HT-29 (cell line): ENCODE measurements at places on chromosomes 12 and 14.

DNA sequence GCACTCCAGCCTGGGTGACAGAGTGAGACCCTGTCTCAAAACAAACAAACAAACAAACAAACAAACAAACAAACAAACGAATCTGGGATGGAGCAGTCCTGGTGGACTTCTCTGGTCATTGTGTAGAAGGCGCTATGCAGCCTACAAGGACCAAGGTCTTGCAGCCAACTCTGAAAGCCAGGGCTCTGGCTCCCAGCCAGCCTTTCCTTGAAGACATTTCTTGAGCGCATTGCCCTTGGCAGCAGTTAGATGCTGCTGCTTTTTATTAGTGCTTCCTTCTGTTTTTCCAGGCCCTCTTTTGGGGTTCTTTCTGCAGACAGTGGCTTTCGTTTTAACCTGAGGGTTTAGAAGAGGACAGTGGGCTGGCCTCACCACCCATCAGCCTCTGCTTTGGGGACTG, 20.2 kb downstream of the CCDC177 start:
- no peak for DNase-seq

DNA sequence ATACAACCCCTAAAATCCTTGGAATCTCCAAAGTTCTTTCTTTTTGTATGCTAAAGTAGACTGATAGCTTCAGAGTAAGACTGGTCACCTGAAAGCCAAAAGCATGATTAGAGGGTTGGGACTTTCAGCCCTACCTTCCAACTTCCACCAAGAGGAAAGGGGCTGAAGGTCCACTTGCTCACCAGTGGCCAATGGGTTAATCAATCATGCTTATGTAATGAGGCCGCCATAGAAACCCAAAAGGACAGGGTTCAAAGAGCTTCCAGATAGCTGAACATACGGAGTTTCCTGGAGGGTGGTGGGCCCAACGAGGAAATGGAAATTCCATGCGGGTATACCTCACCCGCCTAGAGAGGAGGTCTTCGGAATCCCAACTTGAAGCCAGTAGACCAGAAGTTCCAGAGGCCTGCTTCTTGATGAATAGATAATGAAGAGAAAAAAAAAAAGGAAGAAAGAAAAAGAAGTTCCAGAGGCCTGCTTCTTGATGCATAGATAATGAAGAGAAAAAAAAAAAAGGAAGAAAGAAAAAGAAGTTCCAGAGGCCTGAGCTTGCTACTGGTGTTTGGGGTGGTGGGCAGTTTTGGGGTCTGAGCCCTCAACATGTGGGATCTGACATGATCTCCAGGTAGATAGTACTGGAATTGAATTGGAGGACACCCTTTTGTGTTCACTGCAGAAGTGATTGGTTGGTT, 11.2 kb upstream of the BTG1 start:
- DNase-seq = no peak

DNA sequence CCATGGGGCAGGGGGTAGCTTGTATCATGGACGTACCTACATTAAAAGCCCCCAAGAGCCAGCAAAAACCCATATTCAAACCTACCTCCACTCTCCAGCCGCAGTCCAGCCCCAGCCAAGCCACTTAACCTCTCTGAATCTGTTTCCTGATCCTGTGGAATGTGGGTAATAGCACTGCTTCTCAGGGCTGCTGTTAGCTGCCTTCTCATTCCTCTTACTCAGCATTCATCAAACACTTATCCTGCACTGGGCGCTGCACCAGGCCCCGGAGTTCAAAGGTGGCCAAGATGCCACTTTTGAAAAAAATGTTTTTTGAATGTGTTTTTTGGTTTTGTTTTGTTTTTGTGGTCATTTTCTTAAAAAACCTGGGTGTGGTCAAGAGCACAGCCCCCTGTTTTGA, 237.4 kb downstream of the CHST11 start:
- DNase-seq = no peak

DNA sequence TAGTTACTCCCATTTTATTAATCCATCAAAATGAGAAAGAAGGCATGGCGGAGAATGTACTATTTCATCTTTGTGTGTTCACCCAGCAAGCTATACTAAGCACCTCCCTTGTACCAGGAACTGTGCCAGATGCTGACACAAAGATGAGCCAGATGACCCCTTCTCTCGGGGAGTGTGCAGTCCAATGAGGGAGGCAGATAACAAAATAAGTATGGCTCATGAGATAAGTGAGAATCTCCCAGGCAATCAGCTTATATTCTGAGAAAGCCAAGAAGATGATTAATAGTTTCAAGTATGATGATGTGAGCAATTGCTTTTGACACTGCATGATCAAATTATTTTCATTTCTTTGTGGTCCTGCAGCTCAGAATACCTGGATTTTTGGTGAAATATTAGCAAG, 1.3 kb upstream of the TMEM233 start:
- no peak for DNase-seq

GRCh38 chr14:74712499-74713394, at the start of the genes AREL1 and FCF1:
AREL1 (minus strand) TSS chr14:74713080; CDS start chr14:74685615, 27,465 bp downstream.
FCF1 (plus strand) TSS chr14:74713144; CDS start chr14:74713198, 54 bp downstream.
- DNase-seq = peak; percentile 84

- no peak for DNase-seq
Measured at GRCh38 chr14:84622357-84622756, 907.6 kb upstream of the FLRT2 start.

GRCh38 chr12:77005611-77006098, 59.7 kb downstream of the E2F7 start:
- no peak for DNase-seq

DNA sequence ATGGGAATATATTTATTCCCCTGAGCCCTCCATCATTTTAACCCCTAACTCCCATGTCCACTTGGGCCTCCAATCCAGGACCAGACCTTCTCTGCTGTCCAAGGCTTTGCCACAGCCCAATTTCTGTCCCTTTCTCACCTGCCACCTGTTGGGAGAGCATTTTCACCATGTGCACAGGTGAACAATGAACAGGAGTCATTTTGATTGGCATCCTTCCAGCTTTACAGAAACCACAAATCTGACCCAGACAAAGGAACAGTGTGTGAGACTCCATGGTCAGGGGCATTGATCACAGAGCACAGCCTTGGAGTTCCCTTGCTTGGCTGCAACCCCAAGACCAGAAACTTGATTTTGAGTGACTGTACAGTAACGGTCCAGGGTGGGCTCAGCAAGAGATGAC, 91.9 kb downstream of the CRACR2A start:
- DNase-seq = peak; percentile 80

DNA sequence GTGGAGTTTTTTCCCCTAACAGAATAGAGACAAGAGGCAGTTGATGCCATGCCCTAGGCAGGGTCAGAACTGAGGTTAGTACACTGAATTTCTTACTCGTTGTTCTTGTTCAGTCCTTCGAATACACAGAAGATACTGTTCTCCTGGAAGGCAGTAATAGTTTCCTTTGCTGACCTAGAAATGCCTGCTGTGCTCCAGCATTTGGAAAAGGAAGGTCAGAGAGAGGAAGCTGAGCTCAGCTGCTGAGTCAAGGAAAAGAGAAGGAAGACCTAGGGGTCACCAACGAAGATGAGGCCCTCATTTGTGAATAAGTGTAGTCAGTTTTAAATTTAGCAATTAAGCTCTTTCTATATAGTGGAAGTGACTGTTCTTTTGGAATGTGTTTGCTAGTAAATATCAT, 100.1 kb downstream of the CRADD start:
- no peak for DNase-seq

- DNase-seq = no peak
Measured at GRCh38 chr12:52657250-52657902, 5.4 kb upstream of the KRT2 start.

DNA sequence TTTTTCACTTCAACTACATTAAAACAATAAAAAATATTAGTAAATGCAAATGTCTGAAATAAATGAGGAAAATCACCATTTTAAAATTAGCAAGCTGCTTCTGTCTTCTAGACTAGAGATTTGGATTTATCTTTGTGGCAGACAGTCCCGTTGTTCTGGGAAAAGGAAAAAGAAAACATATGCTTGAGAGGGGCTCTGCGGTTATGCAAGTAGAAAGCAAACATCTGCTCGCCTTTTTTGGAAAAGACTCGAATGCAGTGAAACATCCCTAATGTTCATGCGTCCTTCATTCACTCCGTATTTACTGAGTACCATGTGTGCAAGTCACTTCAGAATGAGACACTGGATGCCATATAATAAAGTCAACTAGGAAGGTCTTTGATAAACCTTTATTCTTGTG, 44.9 kb downstream of the IFNG start:
- DNase-seq = no peak

GRCh38 chr14:39266525-39266870, 32.8 kb downstream of the MIA2 start:
- peak; percentile 78 for DNase-seq

DNA sequence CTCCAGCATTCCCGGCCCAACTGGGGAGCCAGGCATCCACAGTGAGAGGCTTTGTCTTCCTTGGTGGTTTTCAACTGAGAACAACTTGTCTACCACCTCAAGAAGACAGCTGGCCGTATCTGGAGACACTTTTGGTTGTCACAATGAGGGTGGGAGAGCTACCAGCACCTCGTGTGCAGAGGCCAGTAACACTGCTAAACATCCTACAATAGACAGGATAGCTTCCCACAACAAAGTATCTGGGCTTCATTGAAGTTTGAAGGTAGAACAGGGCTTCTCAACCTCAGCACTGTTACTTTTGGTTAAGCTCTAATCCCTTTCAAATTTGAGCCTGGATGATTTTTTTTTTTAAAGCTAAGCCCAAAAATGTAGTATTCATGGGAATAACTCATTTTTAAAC, 10.9 kb downstream of the SLC7A8 start:
- no peak for DNase-seq

DNA sequence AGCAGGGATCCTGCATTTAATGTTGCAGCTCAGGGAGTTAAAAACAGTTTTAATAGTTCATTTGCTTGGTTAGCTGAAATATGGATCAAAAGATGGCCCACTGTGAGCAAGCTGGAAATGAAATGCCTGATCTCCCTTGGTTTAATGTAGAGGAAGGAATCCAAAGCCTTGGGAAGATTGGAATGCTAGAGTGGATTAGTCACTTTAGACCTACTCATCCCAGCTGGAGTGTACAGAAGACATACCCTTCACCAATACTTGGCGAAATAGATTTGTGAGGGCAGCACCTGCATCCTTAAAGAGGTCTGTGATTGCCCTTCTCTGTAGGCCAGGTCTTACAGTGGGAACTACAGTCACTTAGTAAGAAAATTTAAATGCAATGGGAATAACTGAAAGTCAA, 58.0 kb upstream of the KRAS start:
- DNase-seq = no peak

- peak; percentile 19 for DNase-seq
Measured at GRCh38 chr12:96219700-96220206, 25.6 kb downstream of the ELK3 start.

DNA sequence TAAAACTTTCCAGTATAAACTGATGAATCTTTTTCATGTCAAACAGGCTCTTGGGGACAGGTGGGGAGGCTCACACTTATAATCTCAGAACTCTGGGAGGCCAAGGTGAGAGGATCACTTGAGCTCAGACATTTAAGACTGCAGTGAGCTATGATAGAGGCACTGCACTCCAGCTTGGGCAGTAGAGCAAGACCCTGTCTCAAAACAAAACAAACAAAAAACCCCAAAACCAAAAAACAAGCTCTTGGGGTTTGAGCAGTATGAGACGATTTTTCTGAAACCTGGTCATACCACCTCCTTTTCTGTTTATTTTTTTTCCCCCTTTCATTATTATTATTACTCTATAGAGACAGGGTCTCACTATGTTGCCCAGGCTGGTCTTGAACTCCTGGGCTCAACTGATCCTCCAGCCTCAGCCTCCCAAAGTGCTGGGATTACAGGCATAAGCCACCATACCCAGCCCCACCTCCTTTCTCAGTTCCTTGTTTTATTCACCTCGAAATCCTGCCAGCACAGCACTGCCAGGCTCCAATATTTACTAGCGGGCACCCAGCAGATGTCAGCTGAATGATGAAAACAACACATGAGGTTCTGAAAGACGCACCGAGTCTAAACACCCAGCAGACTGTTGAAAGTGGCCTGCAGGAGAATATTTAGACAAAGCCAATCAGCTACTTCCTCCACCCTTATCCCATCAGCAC, 19.5 kb upstream of the CDK17 start:
- DNase-seq = no peak

GRCh38 chr12:40473962-40474361, 218.3 kb upstream of the CNTN1 start:
- no peak for DNase-seq

DNA sequence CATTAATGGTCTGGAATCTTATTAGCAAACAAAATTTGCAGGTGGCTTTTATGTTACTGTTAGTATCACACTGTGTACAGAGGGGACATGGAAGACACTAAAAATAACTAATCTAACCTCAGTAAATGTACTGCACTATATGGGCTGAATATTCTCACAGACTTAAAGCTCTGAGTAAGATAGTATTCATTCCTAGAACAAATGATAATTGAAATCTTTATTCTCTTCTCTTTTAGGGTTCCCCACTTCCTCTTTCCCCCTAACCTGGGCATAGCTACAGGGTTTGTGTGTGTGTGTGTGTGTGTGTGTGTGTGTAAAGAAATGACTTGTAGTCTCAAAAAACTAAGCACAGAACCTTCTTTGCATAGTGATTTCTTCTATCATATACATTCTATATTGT, 21.4 kb upstream of the HECTD1 start:
- no peak for DNase-seq

DNA sequence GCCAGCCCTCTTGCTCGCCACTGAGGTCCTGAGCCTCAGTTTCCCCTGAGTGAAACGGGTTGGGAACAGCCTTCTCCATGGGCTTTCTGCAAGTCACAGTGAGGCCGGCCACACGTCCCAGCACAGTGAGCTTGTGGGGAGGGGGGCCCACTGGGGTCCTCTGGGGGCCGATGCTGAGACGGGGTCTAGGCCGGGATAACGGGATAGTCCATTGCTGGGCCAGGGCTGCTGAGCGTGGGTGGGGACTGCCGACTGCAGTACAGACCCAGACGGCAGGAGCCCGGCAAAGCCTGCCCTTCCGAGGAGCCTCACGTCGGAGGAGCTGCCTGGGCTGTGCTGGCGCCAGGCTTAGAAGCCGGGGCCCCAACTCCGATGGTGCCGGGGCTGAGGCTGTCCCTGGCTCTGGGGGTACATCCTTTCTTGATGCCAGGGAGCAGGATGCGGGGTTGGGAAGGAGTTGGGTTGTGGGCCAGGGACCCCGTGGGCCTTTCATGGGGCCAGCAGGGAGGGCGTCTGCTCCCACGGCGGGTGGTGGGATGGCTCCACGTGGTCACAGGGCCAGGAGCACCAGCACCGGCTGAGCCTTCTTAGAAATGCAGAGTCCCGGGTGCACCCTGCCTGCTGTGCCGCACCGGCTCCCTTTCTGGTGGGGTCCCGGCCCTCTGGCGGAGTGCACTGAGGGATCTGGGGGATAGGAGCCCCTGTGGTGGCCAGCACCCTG, 24.2 kb downstream of the NOC4L start:
- DNase-seq = no peak

DNA sequence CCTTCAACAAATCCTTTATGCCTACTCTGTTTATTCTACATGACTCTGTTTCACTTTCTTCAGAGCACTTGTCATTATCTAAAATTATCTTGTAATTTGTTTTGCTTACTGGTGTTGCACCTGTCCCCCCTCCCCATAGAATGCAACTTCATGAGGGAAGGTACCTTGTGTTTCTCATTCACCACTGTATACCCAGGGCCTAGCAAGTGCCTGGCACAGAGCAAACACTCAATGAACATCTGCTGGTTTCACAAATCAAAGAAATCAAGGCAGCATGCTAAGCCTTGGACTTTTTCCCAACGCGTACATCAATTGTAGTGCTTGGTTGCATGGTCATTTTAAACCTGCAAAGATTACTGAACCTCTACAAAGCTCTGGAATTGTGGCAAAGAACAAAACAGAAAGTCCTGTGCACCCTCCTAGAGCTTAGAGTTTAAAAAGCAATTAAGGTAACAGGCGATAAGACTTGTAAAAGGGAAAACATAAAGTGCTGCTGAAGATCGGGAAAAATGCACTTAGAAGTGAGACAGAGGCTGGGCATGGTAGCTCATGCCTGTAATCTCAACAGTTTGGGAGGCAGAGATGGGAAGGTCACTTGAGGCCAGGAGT, 479.1 kb downstream of the MED13L start:
- no peak for DNase-seq
